ENCODE measurements at places on chromosomes 4 and X.

DNA sequence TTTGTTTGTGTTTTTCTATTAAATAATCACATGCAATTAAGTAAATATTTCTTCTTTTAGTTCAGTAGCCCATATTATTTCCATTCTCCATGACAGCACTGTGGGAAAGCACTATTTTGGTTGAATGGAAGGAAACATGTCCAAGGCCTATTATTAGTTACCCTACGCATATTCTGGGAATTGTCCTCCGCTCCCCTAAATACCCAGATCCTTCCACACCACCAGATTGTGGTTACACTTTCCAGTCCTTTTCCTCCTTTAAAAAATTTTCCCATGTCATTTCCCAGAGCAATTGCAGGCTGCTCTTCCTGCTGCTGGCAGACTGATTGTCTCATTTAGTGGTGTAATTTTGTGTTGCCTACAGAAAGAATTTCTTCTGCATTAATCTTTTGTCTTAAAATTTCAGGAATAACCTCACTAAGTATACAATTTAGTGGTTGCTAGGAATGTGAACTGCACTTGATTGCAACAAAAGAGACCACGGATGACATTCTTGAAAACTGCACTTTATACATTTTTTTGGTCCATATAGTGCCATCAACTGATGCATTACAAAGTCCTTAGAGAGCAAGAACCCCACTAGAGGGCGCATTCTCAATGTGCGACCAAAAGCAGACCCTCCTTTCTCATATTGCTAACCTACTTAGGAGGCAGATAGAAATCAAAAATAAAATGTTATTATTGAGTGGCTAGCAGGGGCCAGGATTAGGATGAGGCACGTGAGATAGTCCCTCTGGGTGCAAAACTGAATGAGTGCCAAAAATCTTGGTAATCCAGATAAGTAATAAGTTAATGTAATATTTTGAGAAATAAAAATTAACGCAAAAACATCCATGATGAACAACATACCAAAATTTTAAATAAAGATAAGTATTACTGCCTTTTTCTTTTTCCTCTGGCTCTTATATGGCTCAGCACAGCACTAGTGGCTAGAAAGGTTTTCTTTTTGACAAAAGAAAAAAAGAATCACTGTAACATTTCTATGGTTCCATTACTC lies 98.8 kb upstream of the IQCM start:
- DNase-seq = peak; percentile 65

GRCh38 chr4:180925805-180926204 lies 1317.4 kb upstream of the TENM3 start:
- no peak for DNase-seq

- no peak for DNase-seq
Observed at GRCh38 chr4:109111031-109111430, 191.4 kb downstream of the COL25A1 start.

DNA sequence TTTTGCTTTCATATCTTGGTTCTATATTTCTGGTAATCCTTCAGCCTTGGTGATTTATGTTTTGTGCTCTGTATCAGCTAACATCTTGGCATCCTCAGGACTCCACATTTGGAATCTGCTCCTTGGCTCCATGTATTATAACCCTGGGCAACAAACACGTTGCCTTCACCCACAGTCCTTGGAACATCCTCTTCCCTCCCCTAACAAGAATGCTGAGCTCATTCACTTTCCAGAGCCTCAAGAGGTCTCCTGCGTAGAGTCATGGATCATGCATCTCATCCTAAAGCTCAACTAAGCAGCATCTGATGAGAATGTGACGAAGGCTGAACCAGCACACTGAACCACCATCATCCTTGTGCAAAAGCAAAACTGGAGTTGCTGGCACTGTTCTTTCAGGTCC lies 60.5 kb upstream of the C1GALT1C1 start:
- DNase-seq = no peak

GRCh38 chr4:20944961-20945360 lies 244.7 kb downstream of the PACRGL start:
- DNase-seq = no peak

DNA sequence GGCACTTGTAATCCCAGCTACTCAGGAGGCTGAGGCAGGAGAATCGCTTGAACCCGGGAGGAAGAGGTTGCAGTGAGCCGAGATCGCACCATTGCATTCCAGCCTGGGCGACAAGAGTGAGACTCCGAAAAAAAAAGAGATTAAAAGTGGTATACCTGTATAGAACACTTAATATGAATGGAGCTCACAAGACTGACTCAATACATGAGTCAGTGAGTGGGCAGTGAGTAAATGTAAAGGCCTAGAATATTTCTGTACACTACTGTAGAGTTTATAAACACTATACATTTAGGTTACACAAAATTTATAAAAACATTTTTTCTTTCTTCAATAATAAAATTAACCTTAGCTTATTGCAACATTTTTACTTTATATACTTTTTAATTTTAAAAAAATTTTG lies 93.8 kb downstream of the CENPC start:
- DNase-seq = peak; percentile 8

- DNase-seq = no peak
Observed at GRCh38 chr4:43316813-43317212, 424.3 kb downstream of the GRXCR1 start.

DNA sequence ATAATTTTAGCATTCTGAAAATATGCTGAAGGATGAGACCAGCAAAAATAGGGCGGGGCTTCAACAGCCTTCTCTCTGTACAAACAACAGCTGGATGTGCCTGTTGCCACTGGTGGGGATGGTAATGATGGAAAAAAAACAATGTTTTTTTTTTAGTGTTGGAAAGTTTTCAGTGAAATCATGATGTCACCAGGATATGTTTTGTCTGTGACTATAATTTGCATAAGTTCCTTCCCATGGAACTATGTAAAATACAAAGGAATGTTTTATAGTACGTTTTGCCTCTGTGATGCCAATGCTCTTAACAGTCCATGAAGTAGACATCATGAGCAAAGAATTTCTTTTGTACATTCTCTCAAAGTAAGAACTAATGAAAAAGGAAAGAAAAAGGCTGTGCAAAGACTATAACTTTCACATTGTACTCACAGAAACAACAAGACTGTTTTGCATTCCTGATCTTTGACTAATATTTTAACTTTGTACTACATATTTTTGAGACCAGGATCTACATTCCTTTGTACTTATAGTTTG lies 589.7 kb downstream of the SPRY1 start:
- DNase-seq = no peak

DNA sequence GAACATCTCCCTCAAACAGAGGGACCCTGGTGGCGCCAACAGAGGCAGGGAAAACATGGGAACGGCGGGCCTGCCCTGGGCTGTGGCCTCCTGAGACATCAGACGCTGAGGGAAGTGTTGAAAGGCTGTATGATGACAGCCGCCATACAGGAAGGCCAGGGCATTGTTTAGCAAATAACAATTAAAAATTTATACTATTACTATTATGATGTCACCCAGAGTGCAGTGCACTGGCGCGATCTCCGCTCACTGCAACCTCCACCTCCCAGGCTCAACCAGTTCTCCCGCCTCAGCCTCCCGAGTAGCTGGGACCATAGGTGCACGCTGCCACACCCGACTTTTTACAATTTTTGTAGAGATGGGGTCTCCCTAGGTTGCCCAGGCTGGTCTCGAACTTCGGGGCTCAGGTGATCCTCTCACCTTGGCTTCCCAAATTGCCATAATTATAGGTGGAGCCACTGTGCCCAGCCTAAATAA lies 54.6 kb downstream of the CPZ start:
- no peak for DNase-seq

GRCh38 chrX:34528081-34528480 lies 129.0 kb downstream of the TMEM47 start:
- DNase-seq = no peak

DNA sequence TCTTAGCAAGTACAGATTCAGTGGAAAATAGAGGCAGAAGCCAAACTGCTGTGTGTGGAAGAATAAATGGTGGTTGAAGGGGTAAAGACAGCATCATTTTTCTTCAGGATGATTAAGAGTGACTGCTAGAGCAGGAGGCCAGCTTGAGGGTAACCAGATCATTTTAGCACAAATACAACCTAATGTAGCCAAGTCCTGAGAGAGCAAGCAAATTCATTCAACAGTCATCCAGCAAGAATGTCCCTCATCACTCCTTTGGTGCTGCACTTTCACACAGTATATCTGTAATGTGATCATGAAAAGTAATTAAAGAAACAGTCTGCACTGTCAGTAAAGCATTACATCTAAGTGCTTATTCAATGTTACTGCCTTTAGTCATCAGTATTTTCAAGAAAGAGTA lies 44.8 kb downstream of the NPFFR2 start:
- no peak for DNase-seq

GRCh38 chr4:139853309-139853708 lies 187.7 kb downstream of the MGST2 start:
- no peak for DNase-seq

GRCh38 chrX:50167366-50167765 lies 33.4 kb downstream of the AKAP4 start:
- no peak for DNase-seq

DNA sequence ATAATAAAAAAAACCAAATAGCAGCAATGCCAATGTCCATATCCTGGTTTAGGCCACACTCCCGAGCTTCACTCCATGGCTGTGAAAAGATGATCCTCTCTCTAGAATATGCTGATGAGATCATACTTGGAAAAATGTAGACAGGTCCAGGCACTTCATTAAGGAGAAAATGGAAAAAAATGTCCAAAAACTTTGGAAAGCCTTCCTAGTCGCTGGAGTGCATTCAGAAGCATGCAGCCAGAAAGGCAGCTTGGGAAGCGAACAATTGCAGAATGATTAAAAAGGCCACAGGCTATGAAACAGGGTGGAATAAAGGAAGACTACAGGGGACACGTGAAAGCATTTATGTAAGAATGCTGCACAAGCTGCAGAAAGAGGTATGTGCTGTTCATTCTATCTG lies 165.6 kb upstream of the HCCS start:
- DNase-seq = no peak

DNA sequence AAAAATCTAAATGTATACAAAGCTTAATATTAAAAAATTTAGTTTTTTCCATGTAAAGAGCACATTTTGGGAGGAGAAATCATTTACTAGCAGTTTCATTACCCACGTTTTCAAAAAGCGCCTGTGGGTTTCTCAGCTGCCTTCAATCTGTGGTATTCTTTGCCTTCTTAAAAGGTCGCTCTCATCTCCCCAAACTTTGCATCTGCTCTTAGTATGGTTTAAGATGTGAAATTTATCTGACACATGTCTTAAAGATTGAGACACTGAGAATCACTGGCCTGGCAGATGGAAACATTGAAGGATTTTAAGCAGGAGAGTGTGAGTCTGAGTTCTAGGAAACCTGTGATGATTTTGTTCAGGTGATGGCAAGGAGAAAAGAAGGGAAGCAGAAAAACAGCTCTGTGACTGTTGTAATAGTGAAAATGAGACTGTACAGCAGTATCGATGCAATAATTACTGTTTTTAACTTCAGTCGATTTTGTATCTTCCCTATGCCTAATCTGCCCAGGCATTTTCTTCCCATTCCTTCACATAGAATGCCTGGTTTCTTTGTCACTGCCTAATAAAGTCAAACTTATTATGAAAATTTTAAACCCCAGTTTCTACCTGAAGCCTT lies 75.9 kb downstream of the PAQR3 start:
- no peak for DNase-seq

DNA sequence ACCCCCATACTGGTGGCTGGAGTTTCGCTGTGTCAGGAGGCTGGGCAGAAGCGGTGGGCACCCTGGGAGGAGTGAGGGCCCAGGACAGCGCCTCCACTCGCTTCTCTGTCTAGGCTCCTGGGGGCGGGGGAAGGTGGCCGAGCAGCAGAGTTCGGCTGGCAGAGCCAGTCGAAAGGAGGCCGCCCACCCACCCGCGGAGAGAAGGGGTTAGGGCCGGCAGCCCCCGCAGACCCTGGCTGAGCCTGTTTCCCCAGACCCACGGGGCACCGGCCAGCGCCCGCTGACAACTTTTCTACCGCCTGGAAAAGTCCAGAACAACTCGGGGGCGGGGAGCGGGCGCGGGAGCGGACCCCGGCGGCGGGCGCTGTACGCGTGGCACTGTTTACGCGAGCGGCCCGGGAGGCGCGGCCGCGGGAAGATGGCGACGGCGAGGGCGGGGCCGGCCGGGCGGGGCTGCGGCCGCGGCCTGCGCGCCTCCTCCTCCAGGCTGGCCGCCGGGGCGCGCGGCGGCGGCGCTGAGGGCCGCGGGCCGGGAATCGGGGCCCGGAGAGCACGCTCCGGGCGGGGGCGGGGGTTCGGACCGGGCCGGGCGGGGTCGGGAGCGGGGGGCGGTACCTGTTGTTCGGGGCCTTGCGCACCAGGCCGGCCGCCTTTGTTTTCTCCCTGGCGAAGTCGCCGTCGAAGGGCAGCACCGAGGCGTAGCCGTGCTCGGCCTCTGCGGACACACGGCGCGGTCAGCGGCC lies 628 bp downstream of the MXD4 start:
- DNase-seq = peak; percentile 66

GRCh38 chrX:97835969-97836368 lies 952.3 kb downstream of the RPA4 start:
- no peak for DNase-seq

GRCh38 chrX:77668391-77669237 lies 117.4 kb downstream of the ATRX start:
- DNase-seq = peak; percentile 19

- DNase-seq = no peak
Observed at GRCh38 chr4:36990128-36990872, 254.2 kb upstream of the NWD2 start.

DNA sequence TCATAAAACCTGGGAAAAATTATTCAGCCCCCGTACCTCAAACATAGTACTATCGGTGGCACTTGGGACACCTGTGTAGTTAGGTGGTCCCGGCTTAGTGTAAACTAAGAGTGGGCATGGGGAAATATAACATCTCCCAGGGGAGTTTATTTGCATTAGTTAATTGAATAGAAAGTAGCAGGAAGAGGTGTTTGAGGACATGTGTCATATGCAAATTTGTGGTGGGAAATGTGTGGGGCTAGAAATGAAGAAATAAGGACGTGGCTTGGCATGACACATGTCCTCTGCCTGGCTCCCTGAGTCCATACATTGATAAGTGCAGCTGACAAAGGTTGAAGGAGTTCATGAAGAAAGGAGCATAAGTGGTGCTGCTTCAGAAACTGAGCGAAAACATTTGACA lies 483.6 kb downstream of the SH2D1A start:
- no peak for DNase-seq

GRCh38 chr4:84218031-84218430 lies 281.1 kb downstream of the NKX6-1 start:
- no peak for DNase-seq

DNA sequence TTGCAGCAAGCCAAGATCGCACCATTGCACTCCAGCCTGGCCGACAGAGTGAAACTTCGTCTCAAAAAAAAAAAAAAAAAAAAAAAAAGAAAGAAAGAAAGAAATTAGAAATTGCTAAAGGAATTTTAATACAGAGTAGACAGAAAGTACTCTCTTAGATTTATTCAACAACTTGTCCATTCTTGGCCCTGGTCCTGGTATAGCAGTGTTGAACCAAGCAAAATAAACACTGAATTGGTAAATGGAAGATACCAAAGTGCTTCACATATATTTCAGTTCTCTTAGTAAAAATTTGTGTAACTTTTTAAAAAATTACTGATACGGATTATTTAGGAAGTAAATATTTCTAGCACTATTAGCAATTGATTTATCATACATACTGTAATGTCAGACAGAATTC lies 165.9 kb upstream of the TLL1 start:
- no peak for DNase-seq

Data from suppressor macrophage (primary cell).